ENCODE measurements at places on chromosomes 1 and 21.

DNA sequence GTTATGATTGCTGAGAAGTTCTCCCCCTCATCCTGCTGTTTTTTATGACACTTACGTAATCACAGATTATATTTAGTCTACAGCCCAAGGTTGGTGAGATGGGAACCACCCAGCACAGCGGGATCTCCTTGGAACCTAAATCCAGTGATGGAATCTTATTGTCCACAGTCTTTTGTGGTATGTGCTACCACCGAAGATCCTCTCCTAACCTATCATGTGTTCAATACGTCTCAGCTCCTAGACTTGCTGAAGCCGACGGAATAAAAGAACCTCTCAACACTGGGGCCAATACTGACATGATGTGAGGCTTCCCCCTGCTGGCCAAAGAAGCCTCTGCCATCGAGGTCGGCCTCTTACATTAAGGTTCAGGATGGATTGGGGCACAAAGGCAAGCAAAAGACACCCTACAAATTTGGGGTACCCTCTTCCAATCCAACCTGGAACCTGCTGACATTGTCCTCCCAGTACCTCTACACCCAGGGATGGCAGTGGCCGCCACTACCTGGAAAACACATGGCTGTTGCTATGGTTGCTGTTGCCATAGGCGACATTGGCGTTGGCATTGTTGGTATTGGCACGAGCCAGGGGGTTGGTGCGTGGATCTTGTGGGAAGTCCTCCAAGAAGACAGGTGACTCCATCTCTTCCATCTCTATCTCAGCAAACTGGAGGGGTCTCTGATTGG is 19.4 kb upstream of the KIF21B start:
- no peak overlapping the region for H3K27ac ChIP-seq
- H3K4me3 ChIP-seq = no peak overlapping the region
- no peak for DNase-seq
- H3K36me3 ChIP-seq = no peaks in the 10 kb centered on the region
- H3K27me3 ChIP-seq = peaks cover 16% of the 10 kb centered on the region

GRCh38 chr1:224542783-224543440 is 73.2 kb upstream of the CNIH3 start:
- H3K27me3 ChIP-seq = peaks cover 4% of the 10 kb centered on the region
- H3K27ac ChIP-seq = no peak overlapping the region
- no peaks in the 10 kb centered on the region for H3K36me3 ChIP-seq
- DNase-seq = no peak
- no peak overlapping the region for H3K4me3 ChIP-seq

DNA sequence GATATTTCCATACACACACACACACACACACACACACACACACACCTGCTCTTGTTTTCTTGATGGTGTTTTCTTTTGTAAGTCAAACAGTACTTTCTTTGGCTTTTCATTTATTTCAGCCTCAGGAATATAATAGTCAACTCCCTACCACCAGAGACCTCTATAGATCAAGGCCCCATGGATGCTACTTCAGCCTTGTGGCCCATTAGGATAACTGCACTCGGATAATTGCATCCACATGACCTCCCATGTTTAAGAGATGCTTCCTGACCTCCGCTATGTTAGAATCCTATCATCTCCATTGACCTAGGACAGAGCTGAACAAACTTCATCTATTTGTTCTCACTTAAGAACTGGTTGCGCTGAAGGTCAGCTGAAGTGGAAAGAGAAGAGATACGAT is 1094.0 kb upstream of the B3GALT2 start:
- H3K36me3 ChIP-seq = no peaks in the 10 kb centered on the region
- no peak overlapping the region for H3K4me3 ChIP-seq
- DNase-seq = no peak
- H3K27me3 ChIP-seq = no peaks in the 10 kb centered on the region

DNA sequence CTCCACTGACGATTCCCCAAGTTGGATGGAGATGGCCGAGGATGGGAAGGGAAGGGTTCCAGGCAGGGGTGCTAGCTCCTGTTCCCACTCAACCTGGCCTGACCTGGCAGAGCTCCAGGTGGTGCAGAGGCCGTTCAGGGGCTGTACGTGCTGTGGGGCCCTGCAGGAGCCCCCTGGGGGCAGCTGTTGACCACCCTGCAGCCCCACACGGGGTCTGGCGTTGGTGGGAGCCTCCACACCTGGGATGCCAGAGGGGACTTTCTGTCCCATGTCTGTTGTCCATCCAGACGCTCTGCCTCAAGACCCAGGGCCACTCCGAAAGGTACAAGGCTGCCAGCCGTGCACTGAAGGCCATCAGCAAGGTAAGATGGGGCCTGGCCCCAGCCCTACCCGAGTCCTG is 20.0 kb downstream of the ARHGEF16 start:
- no peaks in the 10 kb centered on the region for H3K27me3 ChIP-seq

- peaks cover 2% of the 10 kb centered on the region for H3K27me3 ChIP-seq
- no peaks in the 10 kb centered on the region for H3K36me3 ChIP-seq
- H3K27ac ChIP-seq = no peak overlapping the region
- H3K4me3 ChIP-seq = no peak overlapping the region
- H3K4me1 ChIP-seq = no peaks in the 10 kb centered on the region
Measured at GRCh38 chr21:44352253-44352860, 1.1 kb upstream of the TRPM2 start.

GRCh38 chr21:34553151-34553952 is 41.3 kb upstream of the KCNE1 start:
- H3K36me3 ChIP-seq = peaks cover 9% of the 10 kb centered on the region
- no peaks in the 10 kb centered on the region for H3K27me3 ChIP-seq
- H3K4me3 ChIP-seq = no peak overlapping the region
- DNase-seq = no peak
- H3K27ac ChIP-seq = peak overlapping the region; percentile 91
- H3K4me1 ChIP-seq = peaks cover 21% of the 10 kb centered on the region

DNA sequence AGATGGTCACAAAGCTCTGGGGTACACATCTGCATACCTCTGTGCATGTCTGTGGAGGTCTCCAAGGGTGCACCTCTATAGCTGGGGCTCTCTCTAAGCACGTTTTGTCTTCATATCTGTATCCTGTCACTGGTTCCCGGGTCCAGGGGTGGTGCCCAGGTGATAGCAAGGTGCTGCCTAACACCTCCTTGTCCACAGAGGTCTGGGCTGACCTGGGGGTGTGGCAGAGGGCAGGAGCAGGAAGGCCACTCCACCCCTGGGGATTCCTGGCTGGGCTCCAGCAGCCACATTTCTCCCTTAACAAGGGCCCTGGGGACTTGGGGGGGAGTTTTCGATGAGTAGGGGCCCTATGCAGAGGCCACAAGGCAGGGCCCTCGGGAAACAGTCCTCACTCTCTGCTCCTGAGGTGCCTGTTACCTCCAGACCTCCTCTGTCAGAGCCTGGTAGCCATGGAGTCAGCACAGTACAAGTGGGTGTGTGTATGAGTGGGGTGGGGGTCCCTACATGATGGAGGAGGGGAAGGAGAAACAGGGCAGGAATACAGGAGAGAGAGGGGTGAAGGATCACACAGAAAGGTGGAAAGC is 7.0 kb upstream of the CDCP2 start:
- no peak for DNase-seq
- no peak overlapping the region for H3K4me3 ChIP-seq
- no peaks in the 10 kb centered on the region for H3K36me3 ChIP-seq
- no peaks in the 10 kb centered on the region for H3K27me3 ChIP-seq

DNA sequence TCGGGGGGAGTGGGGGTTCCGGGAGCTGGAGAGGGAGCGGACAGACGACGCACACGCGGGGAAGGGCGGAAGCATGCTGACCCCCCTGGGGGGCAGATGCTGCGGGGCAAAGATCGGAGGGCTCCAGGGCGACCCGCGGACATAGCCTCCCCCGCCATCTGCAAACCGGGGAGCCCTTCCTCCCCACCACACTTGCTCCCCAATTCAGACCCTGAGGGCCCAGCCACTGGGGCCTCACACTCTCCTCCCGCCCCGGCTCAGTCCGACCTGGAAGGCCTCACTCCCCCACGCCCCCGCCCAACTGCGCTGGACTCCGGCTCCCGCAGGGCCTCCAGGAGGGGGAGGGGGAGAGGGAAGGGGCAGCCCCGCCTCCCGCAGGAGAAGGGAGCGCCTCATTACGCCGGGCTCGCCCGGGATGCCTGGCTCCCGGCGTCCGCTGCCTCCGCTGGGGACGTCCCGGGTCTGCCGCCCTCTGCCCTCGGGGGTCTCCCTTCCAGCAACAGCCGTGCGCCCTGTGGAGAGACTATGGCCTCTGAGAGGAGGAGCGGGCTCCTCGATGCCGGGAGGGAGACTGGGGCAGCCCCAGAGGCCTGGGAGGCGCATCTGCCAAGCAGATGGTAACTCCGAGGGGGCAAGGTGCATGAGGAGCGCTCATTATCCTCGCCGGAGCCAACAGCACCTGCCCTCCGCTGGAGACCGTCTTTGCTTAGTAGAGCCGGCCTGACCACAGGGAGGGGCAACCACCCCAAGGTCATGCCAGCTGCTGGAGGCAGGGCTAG is 636 bp upstream of the CAMK2N1 start:
- peak; percentile 83 for DNase-seq
- peak overlapping the region; percentile 69 for H3K4me3 ChIP-seq

DNA sequence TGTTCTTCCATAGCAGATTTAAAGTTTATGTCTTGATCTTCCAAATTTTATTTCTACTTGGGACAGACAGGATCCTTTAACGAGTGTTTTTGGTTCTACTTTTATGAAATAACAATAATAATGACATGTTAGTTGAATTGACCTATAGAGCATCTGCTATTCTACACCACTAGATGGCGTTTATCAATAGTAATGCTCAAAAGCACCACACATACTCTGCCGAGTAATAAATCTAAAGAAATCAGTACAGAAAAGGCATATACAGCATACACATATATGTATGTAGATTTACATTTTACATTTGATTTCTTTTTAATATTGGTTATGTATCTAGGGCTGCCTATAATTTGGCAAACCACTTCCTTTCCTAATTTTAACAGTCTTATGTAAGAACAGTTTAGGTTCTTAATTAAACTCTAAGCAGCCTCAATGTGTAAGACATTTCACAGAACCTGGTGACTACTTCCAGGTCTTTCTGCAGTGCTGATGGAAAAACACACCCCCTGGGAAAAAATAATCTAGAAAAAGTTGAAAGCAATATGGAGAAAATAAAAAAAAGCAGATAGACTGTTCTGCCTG is 5.9 kb upstream of the SIPA1L2 start:
- peaks cover 10% of the 10 kb centered on the region for H3K4me1 ChIP-seq
- no peaks in the 10 kb centered on the region for H3K36me3 ChIP-seq
- H3K27me3 ChIP-seq = peaks cover 4% of the 10 kb centered on the region
- no peak overlapping the region for H3K4me3 ChIP-seq

GRCh38 chr1:160657250-160657781 is 10.5 kb upstream of the SLAMF1 start:
- no peak overlapping the region for H3K4me3 ChIP-seq
- H3K36me3 ChIP-seq = no peaks in the 10 kb centered on the region
- H3K4me1 ChIP-seq = peaks cover 26% of the 10 kb centered on the region
- H3K27me3 ChIP-seq = no peaks in the 10 kb centered on the region
- no peak for DNase-seq
